Stimulated activated CD4-positive, alpha-beta T cell treated with anti-CD3 and anti-CD28 coated beads, Interleukin-1b, Interleukin-23, amount 100 ng/mL, for 1 hour (primary cell): ENCODE measurements at places on chromosomes 2 and 18.

DNA sequence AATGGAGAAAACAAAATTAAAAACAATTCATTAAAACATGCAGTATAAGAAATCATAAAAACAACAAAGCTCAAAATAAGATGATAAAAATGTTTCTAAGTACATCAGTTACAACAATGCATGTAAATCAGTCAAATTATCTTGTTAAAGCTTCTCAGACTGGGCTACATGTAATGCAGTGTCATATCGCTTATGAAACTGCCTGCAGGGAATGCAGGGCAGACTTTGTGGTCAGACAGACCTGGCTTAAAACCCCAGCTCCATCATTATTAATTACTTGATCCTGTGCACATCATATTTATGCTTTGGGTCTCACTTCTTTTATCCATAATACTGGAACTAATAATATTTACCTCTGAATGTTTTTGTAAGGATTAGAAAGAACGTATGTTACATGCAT lies 74.6 kb downstream of the PID1 start:
- DNase-seq = no peak

DNA sequence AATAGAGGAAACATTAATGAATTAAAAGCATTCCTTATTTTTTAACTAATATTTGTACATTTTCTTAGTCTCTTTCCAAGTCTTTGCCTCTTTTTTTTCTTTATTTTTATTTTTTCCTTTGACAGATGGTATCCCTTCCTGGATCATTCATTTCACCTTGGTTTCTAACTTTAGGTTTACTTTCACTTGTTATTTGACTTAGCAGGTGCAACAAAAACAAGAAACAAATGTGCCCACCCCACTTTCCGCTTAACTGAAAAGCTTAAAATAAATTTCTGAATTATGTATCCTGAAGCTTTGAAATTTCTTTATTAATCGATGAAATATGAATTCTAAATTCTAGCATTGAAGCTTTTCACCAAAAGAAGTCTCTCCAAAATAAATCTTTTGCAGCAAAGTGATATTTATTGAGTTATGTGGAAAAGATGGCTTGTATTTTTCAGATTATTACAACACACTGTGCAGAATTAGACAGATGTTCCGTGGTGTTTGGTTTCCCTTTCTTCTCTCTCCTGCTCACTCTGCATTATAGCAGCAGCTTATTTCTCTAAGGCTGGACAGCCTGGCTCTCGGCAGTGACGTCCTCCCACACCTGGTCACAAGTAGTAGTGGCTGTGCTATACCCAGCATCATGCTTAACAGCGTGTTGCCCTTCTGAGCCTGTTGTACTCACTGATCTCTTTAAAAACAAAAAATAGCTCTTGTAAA lies 99.1 kb upstream of the ZNF397 start:
- no peak for DNase-seq

DNA sequence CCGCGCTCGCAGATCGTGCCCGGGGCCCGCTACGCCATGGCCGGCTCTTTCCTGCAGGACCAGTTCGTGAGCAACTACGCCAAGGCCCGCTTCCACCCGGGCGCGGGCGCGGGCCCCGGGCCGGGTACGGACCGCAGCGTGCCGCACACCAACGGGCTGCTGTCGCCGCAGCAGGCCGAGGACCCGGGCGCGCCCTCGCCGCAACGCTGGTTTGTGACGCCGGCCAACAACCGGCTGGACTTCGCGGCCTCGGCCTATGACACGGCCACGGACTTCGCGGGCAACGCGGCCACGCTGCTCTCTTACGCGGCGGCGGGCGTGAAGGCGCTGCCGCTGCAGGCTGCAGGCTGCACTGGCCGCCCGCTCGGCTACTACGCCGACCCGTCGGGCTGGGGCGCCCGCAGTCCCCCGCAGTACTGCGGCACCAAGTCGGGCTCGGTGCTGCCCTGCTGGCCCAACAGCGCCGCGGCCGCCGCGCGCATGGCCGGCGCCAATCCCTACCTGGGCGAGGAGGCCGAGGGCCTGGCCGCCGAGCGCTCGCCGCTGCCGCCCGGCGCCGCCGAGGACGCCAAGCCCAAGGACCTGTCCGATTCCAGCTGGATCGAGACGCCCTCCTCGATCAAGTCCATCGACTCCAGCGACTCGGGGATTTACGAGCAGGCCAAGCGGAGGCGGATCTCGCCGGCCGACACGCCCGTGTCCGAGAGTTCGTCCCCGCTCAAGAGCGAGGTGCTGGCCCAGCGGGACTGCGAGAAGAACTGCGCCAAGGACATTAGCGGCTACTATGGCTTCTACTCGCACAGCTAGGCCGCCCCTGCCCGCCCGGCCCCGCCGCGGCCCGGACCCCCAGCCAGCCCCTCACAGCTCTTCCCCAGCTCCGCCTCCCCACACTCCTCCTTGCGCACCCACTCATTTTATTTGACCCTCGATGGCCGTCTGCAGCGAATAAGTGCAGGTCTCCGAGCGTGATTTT lies 7.6 kb downstream of the TBR1 start:
- no peak for DNase-seq

DNA sequence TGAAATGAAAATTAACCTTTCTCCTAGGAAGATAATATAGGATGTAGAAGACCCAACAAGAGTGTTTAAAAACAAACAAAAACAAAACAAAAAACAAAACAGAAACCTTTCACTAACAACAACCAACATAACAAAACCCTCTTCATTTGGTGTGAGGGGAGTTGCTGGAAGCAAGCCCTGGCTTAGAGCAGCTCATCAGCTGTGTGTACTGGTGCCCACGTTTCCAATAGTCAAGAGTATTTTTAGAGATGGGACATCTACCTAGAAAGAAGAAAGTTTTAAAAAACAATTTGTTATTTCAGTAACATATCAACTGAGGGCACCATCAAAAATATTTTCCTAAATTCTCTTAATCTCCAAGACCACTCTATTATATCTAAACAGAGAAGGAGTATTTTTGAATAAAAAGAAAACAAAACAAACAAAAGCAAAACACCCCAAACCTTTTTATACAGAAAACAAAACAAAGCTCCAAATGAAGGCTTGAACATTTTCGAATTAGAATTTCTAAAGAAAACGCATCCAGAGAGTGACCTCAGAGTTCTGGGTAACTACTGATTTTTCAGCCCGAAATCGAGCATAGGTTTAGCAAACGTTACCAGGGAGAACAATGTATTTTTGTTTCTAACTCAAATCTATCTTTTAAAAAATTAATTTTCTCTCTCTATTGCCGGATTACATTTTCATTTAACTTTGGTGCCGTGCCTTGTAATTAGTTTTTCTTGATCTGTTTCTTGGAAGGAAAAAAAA lies 134.6 kb downstream of the INSIG2 start:
- DNase-seq = no peak

GRCh38 chr18:11066038-11066437 lies 83.3 kb downstream of the PIEZO2 start:
- DNase-seq = no peak

DNA sequence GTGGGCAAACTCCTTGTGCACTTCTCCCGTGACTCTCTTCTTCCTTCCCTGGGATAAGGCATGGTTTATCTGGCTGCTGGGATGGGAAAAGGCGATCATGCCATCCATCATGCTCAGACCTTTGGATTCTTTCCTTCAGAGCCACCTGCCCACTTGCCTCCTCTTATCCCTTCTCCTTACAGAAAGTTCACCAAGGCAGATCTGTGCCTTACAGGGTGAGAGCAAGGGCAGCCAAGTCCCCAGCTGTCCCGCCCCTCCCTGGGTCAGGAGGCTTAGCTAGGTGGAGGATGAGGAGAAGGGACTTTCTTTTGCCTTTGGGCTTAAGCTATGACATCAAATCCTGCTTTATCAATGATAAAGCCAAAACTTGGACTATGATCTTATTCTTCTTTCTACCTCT lies 47.6 kb downstream of the KCNE4 start:
- no peak for DNase-seq

DNA sequence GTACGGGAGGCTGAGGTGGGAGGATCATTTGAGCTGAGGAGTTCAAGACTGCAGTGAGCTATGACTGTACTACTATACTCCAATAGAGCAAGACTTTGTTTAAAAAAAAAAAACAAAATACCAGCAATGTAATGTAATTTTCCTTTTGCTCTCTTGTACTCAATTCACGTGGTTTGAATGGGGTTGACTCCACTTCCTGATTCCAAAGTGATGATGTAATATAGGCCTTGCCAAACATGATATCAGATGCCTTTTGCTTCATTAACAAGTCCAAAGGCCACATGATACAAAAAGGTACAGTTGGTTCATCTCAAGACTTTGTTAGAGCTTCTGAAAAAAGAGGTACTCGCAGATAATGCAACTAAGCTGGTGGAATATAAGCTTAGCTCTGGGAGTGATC lies 321.8 kb downstream of the ZEB2 start:
- DNase-seq = no peak

- peak; percentile 78 for DNase-seq
These were observed 8.5 kb upstream of the NARS1 start for GRCh38 chr18:57630002-57630753.

DNA sequence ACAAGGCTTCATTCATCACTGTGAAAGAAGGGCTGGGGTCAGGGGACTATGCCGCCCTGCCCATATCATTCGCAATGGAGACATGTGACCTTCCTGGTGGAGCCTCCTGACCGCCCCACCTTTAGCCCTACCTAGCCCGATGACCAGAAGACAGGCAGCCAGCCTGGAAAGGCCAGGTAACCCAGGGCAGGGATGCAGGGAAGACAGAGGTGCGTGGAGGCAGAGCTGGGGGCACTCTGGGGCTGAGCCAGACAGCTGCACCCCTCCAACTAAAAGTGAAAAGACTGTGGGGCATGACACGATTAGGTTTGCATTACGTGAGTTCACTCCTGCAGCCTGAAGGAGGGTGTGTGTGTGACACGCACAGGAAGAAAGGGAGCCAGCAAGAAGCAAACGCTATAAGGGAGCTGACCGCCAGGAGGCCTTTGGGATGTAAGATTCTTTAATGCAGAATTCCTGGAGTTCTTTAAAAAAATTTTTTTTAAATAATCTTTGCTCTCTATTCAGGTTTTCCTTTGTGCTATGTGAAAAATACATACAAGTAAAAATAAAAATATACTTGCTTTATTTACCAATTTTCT lies 3.7 kb upstream of the HES6 start:
- no peak for DNase-seq

- DNase-seq = no peak
These were observed 33.9 kb upstream of the DARS1 start for GRCh38 chr2:136019306-136019705.

GRCh38 chr2:127034051-127034450 lies 72.9 kb downstream of the BIN1 start:
- DNase-seq = no peak

DNA sequence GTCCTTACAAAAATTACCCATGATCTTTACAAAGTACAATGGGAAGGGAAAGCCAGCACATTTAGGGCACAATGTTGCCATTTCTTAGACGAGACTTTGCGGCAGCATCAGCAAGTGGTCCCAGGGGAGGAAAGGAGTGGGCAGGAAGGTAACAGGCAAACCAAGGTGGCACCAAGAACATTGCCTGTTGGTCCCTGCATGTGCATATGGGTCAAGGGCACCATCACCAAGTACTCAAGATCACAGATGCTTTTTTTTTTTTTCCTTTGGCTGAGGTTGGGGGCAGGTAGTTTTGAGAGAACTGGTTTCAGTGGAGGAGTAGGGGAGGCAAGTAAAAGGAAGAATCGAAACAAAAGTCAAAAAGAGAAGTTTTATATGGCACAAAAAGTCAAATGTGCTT lies 752 bp upstream of the CYTIP start:
- no peak for DNase-seq

DNA sequence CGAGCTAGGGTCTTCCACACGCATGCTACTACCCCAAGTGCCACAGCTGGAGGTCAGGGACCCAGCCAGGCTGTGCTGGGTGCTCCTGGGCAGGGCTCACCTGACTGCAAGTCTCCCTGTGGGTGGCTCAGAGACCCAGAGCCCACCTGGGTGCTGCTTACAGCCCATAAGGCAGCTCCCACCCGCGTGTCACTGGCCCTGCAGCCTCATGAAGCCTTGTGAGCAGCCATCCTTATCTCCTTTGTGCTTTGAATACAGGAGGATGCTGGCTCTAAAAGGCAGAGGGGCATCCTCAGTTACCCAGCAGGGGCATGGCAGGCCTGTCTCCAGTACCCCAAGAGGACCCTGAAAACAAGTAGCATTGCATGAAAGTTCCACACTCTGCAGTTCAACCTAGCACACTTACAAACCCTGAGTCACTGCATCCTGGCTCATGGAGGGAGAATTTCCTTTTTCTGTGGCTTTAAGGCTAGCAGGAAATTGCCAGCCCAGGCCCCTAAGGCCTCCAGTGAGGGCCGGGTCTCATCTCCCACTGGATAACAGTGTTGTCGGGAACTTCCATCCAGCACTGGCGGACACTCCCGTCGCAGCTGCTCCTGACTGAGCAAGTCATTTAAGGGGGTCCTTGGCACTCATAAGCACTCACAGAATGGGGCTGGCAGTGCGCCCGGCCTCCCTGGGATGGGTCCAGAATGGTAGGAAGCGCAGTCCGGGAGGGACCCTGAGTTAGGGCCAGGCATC lies 137.1 kb downstream of the RPIA start:
- DNase-seq = no peak

DNA sequence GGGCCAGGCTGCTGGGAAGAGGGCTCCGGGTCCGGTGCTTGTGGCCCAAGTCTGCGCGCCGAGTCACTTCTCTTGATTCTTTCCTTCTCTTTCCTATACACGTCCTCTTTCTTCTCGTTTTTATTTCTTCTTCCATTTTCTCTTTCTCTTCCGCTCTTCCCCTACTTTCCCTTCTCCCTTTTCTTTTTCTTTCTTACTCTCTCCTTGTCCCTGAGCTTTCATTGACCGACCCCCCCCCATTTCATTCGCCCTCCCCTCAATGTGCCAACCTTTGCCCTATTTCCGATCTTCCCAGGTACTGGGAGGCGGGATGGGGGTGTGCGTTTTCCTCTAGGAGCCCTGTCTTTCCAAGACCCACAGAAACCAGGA lies 1.8 kb downstream of the ONECUT2 start:
- DNase-seq = no peak

DNA sequence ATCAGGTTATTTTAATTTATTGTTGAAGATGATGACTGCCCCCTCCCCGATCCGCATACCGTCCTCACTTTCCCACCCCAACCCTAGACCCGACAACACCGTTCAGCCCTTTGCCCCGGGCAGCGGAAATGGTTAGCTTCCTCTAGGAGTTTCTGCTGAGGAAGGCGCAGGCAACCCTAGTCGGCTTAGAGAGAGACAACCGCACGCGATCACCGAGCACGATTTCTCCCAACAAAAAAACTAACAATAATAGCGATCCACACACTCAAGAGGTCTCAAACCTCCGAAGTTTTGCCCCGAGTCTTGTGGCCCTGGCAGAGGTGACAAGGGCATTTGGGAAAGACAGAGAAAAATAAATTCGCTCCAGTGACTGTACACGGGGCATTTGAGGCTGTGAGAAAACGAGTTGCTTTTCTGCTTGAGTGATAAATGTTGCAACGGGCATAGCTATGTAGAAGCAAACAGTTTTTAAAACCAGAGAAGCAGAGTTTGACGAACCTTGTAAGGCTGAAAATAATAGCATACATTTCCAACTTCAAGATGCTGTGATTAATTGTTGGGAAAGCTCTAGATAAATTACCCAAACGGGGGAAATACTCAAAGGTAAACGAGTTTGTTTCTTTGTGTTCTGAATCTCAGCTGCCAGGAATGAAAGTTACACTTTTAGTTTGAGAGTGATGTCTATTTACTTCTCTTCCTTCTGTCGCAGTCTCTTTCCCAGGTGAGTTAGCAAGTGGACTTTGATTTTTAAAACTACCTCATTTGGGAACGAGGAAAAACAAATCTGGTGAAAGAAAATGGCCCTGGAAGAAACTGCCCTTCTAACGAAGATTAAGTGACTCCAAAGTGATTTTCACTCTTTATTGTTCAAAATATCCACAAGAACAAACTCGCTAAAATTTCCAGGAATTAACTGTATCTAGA lies 11.0 kb upstream of the SIX3 start:
- DNase-seq = no peak
